ENCODE measurements at places on chromosomes 7 and 10.

DNA sequence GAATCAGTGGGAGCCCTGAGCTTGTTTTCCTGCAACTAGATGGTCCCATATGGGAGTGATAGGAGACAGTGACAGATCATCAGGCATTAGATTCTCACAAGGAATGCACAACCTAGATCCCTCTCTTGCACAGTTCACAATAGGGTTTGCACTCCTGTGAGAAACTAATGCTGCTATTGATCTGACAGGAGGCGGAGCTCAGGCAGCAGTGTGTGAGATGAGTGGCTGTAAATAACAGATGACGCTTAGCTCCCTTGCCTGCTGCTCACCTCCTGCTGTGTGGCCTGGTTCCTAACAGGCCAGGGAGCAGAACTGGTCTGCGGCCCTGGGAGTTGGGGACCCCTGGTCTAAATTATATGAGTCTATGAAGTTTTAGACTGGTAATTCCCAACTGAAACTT is 3.9 kb downstream of the MIOS start:
- DNase-seq, result no peak

DNA sequence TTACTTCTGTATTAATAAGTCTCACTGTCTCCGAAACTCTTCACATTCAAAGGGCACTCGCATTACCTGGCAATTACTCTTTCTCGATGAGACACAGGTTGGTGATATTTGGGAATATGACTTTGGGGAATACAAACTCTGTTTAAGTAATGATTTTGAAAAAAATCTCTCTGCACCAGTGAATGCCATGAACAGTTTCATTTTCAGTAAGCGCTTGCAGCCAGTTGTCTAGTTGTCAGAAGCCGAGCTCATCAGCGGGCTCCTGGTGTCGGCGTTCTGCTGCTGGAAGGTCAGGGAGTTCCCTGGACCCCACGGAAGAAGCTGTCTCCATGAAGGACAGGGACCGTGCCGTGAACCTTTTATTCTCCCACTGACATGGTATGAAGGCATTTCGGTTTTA is 57.7 kb downstream of the PTPRE start:
- DNase-seq, result no peak

DNA sequence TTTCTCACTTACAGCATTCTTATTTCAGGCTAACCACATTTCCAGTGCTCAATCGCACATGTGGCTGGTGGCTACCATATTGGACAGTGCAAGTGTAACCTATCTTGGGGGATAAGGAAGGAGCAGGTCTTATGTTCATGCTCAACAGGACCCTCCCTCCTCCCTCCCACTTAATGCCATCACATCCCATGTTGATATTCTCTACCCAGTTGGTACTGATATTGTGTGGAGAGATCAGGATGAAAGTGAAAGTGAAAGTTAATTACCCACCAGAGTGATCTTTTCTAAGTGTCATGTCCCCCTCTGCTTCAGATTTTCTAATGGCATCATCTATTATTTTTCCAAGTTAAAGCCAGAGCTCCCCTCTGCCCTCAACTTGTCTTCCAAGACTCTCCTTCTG is 91.6 kb downstream of the BMPER start:
- no peak for DNase-seq

- no peak for DNase-seq
Observed at GRCh38 chr7:44378744-44379143, 53.4 kb upstream of the CAMK2B start.

DNA sequence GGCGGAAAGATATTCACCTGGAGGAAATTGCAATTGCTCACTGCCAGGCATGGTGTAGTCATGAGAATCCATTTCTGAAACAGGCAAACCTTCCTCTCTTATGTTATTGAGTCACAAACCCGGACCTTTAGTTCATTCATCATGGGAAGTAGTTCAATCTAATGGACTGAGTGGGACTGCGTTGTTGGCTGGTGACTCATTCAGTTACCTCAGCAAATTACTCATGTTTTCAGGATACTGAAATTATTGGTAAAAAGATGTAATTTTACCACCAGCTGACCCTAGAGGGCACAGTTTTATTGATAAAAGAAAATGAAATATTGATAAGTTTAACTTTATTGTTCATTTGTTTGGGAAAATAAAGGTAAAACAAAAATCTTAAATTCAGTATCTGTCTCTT is 1194.4 kb upstream of the SORCS1 start:
- DNase-seq, result no peak

DNA sequence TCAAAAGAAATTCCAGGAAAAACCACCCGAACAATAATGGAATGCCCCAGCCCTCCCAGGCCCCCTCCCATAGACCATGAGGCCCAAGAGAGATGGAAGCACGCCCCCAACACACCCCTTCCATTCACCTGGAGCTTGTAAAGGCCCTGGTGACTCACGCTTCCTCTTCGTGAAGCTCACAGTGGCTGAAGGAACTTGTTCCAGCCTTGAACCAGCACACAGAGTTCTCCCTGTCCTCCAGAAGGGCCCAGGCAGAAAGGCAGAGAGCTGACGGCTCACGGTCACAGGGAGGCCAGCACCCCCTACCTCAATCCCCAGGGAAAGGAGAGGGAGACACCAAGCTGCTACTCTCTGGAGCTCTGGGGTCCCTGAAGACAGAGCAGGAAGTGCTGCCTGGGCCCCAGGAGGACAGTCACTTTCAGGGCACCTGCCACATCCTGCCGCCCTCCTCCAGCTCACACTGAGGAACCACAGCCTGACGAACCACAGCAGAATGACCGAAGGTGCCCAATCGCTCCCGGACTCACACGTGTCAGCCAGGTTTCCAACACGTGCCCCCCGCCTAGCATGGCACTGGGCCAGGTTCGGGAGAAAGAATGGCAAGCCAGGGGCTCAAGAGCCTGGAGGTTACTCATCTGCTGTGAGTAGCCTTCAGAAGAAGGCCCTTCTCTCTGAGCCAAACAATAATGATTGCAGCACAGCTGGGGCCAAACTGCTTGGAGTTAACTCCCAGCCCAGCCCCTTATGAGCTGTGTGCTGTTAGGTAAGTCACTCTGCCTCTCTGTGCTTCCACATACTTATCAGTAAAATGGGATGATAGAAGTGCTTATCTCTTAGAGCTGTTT is 52.8 kb downstream of the DLG5 start:
- DNase-seq, result peak; percentile 49

DNA sequence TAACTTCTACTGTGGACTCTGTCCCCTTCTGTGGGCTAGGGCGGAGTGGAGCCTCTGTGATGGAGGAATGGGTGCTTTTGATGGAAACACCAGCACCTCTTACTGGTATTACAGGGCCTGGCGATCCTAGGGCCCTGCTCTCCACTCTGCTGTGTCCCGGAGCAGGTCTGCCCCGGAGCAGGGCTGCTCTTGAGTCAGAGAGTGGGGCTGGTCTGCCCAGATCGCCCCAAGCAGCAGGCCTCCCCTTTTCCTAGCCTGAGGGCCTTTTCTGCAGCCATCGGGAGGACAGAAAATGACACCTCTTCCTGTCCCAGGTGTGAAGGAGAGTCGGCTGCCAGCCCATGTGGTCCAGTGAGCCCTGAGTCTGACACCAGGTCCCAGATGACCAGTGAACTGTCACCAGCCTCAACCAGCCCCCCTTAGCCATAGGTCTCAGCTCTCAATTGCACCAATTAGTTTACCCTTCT is 1.4 kb downstream of the ZNF282 start:
- no peak for DNase-seq

- DNase-seq, result no peak
Observed at GRCh38 chr10:35705671-35706070, 63.6 kb upstream of the FZD8 start.

- no peak for DNase-seq
Observed at GRCh38 chr7:51029701-51030191, 247.1 kb upstream of the GRB10 start.

DNA sequence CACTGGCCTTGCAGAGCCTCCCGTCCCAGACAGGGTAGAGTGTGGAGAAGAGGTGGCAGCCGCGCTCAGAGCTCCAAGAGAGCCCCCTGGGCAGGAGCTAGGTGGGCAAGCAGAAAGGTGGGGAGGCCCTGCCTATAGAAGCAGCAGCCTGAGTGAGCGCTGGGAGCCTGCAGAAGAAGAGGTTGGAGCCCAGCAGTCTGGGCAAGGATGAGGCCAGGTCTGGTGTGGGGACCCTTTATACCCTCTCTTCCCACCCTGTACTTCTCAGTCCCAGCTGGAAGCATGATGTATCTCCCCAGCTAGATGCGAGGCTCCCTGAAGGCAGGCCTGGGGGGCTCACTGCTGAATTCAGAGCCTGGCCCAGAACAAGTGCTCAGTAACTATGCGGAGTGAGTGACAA is 44.5 kb upstream of the ZMIZ1 start:
- peak; percentile 10 for DNase-seq

DNA sequence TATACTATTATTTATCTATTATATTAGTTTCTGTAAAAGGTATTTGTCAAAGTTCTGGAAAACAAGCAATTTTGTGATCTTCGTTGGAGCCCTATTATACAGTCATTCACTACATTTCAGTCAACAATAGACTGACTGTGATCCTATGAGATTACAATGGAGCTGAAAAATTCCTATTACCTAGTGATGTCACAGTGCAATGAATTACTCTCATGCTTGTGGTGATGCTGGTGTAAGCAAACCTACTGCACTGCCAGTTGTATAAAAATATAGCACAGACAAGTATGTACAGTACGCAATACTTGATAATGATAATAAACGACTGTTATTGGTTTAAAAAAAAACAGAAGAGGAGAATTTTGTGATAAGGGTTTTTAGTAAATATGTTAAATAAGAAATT is 21.4 kb downstream of the OR6V1 start:
- no peak for DNase-seq

GRCh38 chr10:52568309-52568708 is 204.3 kb downstream of the MBL2 start:
- no peak for DNase-seq

DNA sequence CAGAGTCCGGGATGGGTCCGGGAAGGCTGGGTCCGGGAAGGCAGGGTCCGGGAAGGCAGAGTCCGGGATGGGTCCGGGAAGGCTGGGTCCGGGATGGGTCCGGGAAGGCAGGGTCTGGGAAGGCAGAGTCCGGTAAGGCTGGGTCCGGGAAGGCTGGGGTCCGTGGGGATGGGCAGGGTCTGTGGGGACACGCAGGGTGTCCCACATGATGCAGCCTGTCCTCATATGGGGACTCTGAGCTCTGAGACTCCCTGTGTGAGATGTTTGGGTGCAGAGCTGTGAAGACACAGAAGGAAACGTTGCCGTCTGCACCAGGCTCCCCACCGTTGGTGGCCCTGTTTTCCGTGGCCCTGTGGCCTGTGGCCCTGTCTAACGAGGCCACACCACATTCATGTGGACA is 45.7 kb upstream of the ADGRA1 start:
- DNase-seq, result no peak

- DNase-seq, result no peak
Observed at GRCh38 chr10:63197344-63198092, 64.4 kb downstream of the NRBF2 start.

- DNase-seq, result no peak
Observed at GRCh38 chr10:113733635-113734034, 17.8 kb upstream of the PLEKHS1 start.

GRCh38 chr7:47772492-47772891 is 175.8 kb downstream of the PKD1L1 start:
- no peak for DNase-seq

DNA sequence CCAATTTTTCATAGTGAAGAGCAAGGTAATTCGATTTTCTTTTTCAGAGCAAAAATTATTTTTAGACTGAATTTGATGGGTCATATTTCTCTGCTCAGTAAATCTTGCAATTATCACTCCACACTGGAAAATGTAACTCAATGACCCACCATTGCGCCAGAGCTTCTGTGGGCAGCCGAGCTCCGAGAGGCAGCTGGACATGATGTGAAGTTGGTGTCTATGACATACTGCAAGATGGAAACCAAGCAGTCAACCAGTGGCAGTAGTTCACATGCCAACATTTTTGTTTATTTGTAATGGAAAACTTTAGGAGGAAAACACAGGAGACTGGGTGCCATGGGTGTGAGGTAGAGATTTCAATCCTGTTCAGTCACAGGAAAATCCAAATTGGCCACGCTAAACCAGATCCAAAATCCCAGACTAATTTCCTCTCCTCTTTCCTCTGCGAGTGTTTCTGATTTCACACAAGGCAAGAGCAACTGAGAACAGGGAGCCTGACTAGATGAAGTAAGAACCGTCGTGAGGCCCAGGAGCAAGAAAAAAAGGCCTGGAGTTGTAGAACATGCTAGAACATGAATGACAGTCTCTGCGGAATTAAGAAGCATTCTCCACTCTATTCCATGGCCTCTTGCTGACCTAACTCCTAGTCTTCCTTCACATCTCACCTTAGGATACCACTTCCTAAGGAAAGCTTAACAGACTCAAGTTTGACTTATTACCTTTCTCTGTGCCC is 39.3 kb downstream of the CALD1 start:
- DNase-seq, result no peak

DNA sequence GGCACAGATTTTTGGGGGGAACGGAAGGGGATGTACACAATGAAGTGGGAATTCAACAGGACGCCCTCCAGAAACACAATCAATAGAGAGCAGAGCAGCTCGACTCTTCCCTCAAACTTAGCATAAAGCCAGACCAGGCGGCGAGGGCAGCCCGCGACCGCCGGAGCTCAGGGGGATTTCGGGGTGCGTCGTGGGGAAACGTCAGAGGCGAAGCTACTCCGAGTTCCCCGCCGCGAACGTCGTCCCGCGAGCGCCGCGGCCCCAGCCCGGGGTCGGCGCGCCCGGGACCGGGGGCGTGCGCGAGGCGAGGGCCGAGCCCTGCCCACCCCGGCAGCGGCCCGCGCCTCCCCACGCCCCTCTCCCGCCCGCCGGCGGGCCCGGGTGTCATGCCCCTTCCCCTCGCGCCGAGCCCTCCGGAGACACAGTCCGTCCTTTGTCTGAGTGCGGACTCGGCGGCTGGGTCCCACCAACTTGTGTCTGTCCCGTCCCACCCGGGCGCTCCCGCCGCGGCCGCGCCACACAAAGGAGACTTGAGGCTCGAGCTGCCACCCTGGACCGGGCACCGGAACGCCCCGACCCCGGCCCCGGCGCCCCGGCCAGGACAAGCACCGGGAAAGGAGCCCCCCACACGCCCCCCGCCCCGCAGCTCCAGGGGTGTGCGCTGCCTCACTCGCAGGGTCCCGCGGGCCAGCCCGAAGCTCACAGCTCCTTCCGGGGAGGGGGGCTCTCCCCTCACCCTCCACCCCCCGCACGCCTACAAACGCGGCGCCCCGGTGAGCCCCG is 634 bp downstream of the EZH2 start:
- peak; percentile 78 for DNase-seq

GRCh38 chr7:130723784-130724183 is 10.2 kb downstream of the KLF14 start:
- DNase-seq, result no peak

- DNase-seq, result no peak
Observed at GRCh38 chr10:93568105-93568390, 1.6 kb downstream of the FFAR4 start.

GRCh38 chr7:53001221-53001620 is 34.2 kb upstream of the POM121L12 start:
- DNase-seq, result no peak
